ENCODE measurements at places on chromosomes 5 and 9.

DNA sequence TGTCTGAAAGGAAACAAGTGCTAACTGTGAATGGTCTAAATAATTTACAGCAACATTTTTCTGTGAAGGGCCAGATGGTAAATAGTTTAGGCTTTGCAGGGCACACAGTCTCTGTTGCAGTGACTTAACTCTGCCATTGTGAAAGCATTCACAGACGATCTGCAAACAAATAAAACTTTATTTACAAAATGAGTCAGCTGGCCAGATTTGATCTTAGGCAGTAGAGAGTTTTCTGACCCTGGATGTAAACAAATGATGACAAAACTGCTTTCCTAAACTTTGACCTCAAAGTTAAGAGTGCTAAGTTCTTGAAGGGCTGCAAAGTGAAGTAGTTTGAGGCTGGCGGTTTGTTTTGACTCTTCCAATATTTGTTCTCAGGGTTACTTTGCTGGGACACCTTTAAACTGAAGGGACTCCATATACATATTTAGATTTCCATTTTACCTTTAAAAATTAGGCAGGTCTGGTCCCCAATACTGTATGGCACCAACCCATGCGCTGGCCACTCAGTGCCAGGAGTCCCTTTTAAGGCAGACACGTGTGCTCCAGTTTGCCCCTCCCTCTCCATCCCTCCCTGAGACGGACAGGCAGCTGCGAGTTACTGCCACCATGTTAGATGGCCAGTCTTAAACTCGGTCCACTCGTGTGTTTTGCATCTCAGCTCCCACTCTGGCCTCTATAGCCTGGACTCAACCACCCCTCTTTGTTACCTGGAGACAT, 4.0 kb upstream of the ADAMTS16 start:
- no peak for DNase-seq

DNA sequence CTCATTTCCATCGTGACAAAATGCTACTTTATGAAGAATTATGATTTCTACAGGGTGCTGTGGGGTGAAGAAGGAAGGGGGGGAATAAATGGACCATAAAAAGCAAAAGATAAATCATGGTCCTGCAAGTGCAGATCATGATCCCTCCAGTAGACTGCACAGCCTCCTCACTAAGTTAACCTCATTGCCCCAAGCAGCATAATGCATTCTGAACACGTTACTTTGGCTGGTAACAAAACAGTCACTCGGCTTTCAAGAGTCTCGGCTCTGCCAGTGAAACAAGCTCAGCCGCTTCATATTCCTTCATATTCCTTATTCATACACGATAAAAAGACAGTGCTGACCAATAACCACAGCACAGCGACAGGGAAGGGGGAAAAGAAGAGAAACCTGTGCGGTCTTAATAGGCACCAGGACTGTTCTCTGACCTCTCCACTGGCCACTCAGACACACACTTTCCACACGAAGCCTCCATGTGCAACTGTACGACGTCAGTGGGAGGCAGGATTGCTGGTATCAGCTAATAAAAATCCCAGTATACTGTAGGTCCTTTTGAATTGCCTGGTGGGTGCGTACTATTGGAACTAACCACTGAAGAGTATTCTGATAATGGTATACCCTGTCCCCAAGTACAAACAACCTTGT, 60.5 kb downstream of the ANKH start:
- DNase-seq, result no peak

DNA sequence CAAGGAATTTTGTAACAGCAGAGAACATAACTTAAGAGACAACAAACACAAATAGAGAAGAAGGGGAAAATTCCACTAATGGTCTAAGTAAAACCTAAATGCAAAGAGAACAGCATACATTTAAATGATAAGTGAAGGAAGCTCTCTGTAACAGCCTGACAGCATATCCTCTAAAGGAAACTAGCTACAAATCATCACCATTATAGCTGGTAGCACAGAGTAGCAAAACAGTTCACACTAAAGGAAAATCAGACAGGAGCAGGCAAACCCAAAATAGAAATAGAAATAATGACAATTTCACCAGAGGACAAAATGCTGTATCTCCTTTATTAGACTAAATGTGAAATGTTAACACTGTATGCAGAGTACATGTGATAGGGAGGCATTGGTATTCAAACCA, 532.8 kb downstream of the PTPRD start:
- DNase-seq, result no peak

DNA sequence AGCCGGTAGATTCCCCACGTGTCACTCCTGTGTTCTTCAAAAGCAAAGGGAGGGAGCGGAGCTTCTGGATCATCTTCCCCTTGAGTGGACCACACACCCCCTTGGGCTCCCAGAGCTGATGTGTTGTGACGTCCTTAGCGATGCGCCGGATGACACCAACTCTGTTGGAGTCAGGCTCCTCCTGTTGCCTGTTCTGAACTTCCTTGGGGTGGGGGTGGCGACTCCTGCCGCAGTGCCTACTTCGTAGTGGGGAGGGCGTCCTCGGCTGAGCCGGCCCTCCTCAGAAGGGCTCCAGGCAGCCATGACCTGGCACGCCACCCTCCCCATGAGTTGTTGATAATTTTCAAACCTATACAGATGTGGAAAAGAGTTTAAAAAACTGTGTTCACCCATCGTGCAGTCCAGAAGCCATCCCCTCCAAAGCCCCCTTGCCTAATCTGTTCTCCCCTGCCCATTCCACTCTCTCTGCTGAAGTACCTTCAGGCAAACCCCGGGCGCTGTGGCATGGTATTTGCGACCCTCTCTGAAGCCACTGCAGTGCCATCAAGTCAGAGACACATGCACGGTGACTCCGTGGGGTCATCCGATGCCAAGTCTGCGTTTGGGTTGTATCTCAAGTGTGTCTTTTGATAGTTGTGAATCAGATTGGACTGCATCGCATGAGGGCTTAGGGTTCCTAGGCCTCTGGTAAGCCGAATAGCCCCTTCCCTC, 16.7 kb downstream of the EXOC3 start:
- DNase-seq, result no peak

- DNase-seq, result no peak
Measured at GRCh38 chr5:117188211-117188610, 613.6 kb upstream of the SEMA6A start.

- DNase-seq, result no peak
Measured at GRCh38 chr9:19186232-19186631, 44.3 kb upstream of the DENND4C start.

DNA sequence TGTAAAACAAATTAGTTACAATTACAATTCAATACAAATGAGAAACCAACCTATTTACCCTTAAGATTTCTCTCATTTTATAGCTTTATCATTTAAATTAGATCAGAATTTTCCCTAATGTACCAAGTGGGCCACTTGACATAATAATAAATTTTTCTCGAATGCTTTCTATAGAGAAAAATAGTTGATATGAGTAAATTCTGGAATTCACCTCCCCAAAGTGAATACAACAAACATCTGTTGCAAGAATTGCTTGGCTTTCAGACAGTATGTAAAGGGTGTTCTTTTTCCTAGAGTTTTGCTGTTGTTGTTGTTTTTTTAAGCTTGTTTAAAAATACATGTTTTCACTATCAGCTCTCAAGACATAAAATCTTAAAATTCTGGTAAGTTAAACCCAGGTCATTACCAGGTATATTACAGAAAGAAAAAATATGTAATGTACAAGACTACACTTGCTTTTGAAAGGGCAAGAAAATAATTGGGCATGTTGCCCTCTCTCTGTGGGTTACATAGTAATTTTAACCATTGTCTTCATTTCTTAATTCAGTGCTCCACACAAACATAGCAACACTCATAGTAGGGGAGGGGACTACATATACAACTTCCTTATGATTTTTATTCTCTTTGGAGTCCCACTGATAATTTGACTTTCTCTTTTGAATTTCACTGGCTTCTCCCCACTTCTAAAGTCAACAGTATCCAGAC, 200.6 kb downstream of the ARL15 start:
- DNase-seq, result no peak

DNA sequence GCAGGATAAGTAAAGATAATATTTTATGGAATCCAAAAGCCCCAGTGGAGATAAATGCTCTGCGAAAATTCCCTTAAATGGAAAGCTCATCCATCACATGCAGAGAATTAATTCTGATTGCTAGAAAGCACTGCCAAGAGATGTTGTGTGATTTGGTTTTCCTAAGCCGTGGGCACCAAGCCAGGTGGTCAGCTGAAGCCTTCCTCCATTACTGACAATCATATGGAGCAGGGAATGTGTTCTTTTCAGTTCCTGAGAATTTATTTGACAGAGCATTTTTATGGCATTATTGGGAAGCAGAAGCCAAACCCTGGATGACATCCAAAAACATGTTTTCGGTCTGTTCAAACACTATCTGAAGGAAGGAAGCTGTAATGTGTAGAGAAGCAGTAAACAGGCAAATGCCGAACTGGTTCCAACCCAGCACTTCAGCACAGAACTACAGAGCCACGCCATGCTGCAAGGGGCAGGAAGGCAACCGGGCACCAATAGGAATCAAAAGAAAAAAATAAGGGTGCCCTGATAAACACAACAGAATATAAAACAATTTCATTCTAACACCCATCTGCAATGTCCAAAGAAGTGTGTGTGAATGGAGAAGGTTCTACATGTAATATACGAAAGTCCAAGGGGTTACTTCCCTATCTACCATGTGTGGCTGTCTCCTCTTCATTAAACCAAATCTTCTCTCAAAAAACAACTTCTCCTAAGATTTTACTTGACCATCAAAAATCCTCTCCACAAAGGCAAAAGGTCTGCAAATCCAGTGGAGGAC, 12.3 kb downstream of the ARSB start:
- DNase-seq, result no peak

DNA sequence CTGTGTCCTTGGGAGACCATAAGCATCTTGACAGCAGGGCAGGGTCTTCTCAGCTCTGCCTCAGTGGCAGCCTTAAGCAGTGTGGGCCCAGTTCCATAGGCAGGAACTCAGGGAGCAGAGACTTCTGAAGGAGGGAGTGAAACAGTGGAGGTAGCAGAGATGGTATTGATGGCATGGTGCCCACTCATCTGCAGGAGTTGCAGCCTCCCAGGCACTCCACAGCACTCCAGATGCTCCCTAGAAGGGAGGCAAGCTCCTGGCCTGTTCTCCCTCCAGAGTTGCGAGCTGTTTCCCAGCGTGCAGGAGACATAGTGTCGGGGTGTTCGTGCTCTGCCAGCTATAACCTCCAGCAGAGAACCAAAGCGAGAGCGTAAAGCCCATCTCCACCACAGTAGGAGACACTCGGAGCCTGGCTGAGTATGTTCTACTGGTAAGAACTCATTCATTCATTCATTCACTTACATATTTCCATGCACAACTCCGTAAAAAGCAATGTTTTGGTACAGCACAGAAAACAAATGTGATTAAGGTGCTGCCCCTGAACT, 31.4 kb upstream of the UNC5A start:
- no peak for DNase-seq

DNA sequence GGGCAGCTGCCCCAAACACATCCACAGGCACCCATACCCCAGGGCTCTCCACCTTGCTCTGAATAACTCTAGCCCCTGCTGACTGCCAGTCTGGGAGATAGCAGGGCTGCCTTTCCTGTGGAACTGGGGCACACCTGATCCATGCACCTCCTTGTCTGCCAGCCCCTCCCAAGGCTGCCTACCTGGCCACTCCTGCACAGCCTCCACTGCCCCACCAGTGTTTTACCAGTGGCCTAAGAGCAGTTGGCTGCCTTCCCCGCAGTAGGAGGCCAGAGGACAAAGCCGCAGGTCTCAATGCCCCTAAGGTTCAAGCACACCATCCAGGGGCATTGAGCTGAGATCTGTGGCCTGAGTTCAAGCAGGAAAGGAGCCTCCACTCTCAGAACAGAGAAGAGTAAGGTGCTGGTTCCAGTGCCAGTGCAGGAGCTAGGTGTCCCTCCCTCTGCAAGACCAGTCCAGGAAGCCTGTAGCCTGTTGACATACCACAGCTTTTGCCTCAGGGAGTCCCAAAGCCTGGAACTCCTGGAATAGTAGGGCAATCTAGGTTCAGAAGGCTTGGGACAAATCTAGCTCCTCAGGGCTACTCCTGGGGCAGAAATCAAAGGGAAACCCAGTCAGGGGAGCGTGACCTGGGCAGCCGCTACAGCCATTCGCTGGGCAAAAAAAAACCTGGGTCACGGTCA, 514.5 kb upstream of the PTGER4 start:
- no peak for DNase-seq

DNA sequence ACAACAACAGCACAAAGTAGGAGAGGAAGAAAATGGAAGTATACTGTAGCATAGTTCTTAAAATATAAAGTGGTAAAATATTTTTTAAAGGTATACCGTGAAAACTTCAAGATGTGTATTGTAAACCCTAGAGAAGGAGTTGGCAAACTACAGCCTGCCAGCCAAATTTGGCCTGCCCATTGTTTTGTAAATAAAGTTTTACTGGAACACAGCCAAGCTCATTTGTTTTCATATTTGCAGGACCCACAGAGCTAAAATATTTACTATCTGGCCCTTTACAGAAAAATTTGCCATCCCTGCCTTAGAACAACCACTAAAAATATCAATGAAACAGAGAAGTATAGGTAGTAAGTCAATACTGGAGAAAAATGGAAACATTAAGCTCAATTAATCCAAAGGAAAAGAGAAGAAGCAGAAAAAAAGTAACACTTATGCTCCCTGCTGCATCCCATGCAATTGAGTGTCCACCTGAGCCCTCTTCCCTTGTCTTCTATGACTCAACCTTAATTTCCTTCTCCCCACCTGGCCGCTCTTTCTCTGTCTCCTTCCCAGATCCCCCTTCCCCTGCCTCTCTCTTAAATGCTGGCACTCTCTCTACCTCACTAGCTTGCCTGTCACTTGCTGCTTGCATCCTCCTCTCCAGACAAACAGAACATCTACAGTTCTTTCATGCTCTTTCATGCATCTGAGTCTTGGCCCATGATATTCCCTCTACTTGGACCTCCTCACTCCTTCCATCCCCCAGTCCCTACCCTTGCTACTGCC, 50.6 kb upstream of the FER start:
- DNase-seq, result no peak

- no peak for DNase-seq
Measured at GRCh38 chr9:109442716-109443115, 55.4 kb downstream of the PTPN3 start.

- no peak for DNase-seq
Measured at GRCh38 chr9:121169094-121169601, 32.5 kb downstream of the RAB14 start.

DNA sequence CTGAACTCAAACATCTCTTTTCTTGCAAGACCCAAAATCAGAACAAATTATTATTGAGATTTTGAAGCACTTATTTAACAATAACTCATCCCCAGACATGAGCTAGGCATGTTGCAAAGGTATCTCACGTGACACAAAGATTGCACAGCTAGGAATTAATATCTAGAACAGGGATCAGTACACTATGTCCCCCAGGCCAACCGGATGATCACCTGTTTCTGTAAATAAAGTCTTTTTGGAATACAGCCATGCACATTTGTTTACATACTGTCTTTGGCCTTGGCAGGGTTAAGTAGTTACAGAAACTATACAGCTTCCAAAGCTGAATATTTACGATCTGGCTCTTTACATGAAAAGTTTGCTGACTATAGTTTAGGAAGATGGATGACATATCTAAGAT, 287.7 kb downstream of the ACTL7B start:
- no peak for DNase-seq

GRCh38 chr9:124849801-124850200, 3.5 kb upstream of the WDR38 start:
- DNase-seq, result no peak

All from neural progenitor cell (in vitro differentiated cells).